SHP77 (cell line): ENCODE measurements at places on chromosomes 16 and 17.
A peak's percentile ranks its signal among the peaks of the same experiment; 100 is the strongest.

DNA sequence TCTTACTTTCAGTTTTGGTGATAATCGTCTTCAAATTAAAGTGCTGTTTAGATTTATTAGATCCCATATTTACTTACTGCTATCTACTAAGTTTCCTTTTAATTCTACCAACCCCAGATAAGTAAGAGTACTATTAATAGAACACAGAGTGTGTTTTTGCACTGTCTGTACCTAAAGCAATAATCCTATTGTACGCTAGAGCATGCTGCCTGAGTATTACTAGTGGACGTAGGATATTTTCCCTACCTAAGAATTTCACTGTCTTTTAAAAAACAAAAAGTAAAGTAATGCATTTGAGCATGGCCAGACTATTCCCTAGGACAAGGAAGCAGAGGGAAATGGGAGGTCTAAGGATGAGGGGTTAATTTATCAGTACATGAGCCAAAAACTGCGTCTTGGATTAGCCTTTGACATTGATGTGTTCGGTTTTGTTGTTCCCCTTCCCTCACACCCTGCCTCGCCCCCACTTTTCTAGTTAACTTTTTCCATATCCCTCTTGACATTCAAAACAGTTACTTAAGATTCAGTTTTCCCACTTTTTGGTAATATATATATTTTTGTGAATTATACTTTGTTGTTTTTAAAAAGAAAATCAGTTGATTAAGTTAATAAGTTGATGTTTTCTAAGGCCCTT, 56.8 kb downstream of the HLF start:
- DNase-seq: no peak

- DNase-seq: no peak
These were observed 18.9 kb upstream of the HOXB9 start for GRCh38 chr17:48644910-48645557.

GRCh38 chr17:55413825-55414489, 7.7 kb downstream of the MMD start:
- DNase-seq: no peak

GRCh38 chr17:74197801-74198200, 5.7 kb upstream of the RPL38 start:
- no peak for DNase-seq

GRCh38 chr17:76872221-76872873, 4.1 kb downstream of the MGAT5B start:
- no peak for DNase-seq

DNA sequence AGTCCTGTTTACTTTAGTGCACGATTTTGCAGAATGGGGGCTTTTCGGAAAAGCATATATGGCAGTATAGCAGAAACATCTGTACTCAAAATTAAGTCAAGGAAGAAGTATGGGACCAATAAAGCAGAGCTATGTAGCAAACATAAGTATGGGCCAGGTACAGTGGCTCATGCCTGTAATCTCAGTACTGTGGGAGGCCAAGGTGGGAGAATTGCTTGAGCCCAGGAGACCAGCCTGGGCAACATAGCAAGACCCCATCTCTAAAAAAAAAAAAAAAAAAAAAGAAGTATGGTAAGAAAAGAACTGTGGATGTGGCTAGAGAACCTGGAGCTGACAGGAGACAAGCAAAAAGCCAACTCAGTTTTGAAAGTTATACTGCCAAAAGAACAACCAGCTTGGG, 36.1 kb downstream of the ZNF652 start:
- no peak for DNase-seq

GRCh38 chr16:58054289-58054688, 28.7 kb downstream of the MMP15 start:
- no peak for DNase-seq

- DNase-seq: peak; percentile 88
These were observed 37.8 kb downstream of the MSI2 start for GRCh38 chr17:57294101-57294500.
